ENCODE measurements at places on chromosomes 7 and 10.
A peak's percentile ranks its signal among the peaks of the same experiment; 100 is the strongest.

DNA sequence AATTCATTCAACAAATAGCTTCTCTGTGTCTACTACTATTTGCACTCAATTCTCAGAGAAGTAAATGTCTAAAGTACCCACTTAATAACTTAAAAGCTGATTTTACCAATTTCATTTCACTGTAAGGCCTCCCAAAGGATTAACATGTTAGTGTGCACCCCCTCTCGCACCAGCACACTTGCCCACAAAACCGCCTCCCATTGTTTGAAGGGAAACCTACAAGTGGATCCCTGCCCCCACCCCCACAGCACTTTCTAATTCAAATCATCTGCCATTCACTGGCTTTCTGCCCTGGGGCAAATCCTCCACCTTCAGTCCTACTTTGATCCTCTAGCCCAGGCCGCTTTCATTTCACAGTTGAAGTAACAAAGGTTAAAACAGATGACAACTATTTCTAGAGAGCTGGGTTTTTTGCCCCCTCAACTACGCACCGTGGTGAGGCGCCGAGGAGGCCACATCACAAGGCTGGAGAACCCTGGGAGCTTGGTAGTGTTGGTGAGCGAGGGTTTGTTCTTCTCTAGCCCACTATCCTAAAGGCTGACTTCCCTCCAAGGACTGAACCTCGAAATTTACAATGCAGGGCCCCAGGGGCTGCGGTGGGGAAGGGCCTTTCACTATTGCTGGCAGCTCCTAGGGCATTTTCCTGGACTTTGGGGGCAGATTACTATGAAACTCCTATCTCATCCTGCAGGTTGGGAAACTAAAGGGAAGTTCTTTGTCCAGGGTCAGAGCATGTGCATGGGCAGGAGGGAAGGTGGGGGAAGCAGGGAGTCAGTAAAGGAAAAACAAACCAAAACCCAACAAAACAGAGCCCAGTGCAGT lies 517.4 kb upstream of the ZMIZ1 start:
- no peak for DNase-seq

DNA sequence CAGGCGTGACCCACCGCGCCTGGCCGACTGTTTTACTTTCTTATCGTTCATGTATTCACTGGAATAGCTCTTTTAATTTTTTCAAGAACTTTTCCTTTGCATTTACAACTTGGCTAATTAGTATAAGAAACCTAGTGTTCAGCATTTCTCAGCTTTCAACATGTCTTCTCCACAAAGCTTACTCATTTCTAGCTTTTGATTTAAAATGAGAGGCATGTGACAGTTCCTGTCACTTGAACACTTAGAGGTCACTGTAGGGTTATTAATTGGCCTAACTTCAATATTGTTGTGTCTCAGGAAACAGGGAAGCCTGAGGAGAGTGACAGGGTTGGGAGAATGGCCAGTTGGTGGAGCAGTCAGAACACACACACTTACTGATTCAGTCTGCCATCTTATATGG lies 125.1 kb upstream of the GPR22 start:
- DNase-seq = no peak

DNA sequence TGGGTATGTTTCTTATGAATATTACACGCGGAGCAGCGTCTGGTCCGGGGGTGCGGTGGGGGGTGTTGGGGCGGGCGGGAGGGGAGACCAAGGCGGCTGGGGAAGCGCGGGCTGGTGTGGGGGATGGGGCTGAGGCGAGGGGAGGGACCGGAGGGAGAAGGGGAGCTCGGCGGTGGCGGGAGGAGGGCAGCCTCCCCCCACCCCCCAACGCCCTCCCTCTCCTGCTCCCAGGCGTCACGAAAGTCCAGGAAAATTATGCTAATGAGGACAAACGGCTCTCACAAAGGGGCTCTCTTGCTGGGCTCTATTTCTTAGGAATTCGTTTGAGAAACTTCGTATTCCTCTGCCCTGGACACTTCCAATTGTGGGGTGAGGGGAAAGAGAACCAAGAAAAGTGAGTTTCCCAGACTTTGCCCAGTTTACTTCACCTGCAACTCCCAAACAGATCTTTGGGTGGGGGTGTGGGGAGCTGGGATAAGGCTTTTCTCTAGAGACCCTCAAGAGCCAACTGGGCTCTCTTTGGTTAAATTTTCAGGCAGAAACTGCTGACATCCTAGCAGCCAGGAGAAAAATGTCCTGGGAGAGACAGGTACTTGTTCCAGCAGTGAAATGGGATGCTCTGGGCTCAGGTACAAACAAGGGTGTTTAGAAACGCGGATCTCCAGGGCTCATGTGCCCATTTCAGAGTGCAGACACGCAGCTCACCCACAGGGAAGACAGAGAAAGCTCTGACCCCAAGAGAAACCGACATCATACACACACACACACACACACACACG lies 11.7 kb upstream of the HOXA2 start:
- DNase-seq = peak; percentile 64

DNA sequence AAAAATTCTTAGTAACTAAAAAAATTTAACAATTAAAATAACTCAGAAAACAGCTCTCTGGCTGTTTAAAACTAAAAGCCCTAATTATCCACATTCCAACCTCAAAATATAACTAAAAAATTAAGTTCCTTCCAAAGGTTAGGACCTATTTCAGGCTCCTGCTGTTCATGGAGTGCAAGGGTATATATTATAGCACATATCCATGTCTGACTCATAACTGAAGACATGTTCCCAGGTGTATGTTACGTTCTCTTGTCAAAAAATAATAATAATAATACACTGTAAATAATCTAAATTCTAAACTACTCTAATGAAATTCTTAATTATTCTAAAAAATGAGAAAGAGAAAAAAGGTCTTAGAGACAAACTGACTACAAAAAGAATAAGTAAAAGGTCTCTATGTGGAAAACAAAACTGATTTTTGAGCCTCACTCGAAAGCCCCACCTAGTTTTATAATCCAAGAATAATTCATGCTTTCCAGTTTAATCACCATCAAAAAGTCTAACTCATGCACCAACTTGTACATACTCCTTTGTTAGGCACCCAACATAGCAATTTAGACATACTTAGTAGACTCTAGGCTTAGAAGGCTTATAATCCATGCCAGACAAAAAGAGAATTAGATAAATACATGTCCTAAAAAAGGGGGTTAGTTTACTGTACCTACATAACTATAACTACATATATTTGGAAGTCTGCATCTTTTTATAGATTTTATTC lies 171.4 kb downstream of the KMT2E start:
- DNase-seq = no peak

DNA sequence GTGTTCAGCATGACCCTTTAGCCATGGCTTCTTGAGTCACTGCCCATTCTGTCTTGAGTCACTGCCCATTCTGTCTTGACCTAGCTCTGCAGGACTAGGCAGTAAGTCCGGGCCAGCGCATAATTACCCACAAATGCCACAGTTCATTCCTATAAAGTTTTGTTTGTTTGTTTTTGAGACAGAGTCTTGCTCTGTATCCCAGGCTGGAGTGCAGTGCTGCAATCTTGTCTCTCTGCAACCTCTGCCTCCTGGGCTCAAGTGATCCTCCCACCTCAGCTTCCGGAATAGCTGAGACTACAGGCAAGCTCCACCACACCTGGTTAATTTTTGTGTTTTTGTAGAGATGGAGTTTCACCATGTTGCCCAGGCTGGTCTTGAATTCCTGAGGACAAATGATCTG lies 32.7 kb upstream of the TARP start:
- no peak for DNase-seq

- no peak for DNase-seq
Measured at GRCh38 chr10:57664815-57665214, 602.9 kb downstream of the IPMK start.

- DNase-seq = no peak
Measured at GRCh38 chr7:26691406-26691805, 173.0 kb downstream of the SKAP2 start.

DNA sequence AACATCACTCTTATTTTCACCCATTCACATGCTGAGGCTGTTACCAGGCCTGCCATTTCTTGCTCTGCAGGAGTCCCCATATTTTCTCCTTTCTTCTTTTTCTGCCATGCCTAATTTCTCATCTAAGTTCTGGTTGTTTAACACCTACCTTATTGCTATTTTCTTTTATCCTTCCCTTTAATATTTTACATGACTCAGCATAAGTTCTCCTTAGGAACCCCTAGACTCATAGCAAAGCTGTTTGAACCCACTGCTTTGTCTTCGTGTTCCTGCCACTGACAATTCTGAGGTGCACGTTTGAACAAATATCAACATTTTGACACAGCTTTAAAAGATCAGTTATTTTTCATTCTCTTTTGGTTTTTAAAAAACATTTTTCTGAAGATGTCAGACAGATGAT lies 98.2 kb downstream of the KIF20B start:
- no peak for DNase-seq

DNA sequence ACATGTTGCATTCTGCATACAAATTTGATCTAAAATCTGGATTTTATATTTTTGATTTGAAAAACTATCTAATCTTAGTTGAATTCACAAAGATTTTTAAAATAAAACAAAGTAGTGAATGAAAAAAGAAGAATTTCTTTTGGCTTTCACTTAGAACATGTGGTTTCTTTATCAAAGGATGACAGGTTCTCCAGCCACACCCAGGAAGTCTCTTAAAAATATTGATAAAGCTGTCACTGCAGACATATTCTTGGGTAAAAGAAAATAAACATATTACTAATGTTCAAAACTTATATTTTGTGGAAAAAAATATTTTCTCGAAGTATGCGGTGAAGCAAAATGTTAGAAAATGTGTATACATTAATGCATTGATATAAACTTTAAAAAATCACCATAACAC lies 44.3 kb downstream of the ARL4A start:
- DNase-seq = no peak

- DNase-seq = no peak
Measured at GRCh38 chr7:117188376-117188775, 134.5 kb downstream of the WNT2 start.

GRCh38 chr10:31073996-31074721 lies 42.5 kb upstream of the ZNF438 start:
- DNase-seq = no peak

- no peak for DNase-seq
Measured at GRCh38 chr10:114915294-114915693, 22.7 kb upstream of the TRUB1 start.

DNA sequence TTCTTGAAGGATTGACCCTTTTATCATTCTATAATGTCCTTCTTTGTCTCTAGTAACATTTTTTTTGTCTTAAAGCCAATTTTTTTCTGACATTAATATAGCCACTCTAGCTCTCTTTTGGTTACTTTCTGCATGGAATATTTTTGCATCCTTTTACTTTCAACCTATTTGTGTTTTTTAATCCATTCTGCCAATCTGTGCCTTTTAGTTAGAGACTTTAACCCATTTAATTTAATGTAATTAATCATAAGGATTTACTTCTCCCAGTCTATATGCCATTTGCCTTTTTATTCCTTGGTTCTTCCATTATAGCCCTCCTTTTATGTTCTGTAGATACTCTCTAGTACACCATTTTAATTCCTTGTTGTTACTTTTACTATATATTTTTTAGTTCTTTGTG lies 32.7 kb upstream of the RABGEF1 start:
- DNase-seq = no peak

GRCh38 chr10:128843972-128844371 lies 623.1 kb upstream of the MGMT start:
- no peak for DNase-seq

DNA sequence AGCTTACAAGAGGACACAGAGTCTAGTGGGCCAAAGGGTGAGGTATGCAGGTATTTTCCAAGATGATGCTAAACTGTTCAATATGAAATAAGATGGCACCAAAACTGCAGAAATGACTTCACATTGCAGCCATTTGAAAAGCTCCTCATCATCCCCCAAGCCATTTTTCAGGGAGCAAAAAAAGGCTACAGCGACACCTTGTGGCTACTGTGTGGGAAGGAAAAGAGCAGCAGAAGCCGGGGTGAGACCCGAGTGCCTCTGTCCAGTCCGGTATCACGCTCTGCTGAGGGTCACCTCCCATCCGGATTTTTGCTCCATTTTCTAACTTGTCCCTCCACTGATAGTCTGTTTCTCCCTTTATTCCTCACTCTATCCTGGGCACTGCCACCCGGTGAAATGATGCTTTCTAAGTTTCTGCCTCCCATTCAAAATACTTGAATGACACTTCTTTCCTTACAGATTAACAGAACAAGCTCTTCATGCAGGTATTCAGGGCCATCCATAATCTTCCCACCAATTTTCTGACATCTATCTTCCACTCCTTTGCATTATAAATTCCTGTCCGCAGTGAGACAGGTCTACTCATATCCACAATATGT lies 220.2 kb downstream of the DGKI start:
- peak; percentile 48 for DNase-seq

GRCh38 chr10:278707-279106 lies 143.5 kb downstream of the ZMYND11 start:
- no peak for DNase-seq

GRCh38 chr10:28343987-28344895 lies 41.4 kb upstream of the MPP7 start:
- DNase-seq = no peak

GRCh38 chr7:12820777-12821176 lies 133.3 kb downstream of the ARL4A start:
- no peak for DNase-seq

DNA sequence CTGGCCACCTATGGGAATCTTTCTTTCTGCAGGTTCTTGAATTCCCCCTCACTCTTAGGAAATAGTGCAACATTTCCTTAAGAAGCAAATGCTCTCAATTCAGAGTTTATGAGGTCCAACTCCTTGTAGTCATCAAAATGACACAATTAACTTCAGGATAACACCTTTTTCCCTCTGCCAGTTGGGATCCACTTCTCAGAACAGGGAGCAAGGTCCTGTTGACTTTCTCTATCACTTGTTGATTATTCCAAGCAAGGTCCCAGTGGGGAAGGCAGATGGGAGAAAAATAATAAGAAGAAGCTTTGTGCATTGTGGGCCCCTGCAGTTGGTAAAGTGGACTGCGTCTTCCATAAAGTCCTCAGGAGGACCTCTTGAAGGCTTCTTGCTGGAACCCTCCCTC lies 315.6 kb upstream of the NPSR1 start:
- no peak for DNase-seq

- no peak for DNase-seq
Measured at GRCh38 chr7:92720604-92721350, 115.6 kb downstream of the CDK6 start.

DNA sequence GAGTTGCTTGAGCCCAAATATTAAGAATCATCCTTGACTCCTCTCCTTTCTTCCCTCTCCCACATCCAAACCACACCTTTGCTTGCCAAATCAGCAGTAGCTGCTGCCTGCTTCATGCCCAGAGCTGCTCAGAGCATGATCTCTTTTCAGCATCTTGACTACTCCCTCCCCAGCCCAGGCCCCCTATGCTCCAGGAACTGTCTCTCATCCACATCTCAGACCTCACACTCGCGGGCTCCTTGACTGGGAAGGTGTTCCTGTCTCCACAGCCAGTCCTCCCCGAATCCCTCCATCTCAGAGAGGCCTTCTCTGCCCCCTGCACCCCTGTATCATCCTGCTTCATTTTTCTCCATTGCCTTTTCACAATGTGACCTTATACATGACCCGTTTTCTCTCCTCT lies 157.0 kb downstream of the DNAJB6 start:
- DNase-seq = no peak

All from Calu3 (cell line).